ENCODE measurements at places on chromosomes 7 and 10.
A peak's percentile ranks its signal among the peaks of the same experiment; 100 is the strongest.

DNA sequence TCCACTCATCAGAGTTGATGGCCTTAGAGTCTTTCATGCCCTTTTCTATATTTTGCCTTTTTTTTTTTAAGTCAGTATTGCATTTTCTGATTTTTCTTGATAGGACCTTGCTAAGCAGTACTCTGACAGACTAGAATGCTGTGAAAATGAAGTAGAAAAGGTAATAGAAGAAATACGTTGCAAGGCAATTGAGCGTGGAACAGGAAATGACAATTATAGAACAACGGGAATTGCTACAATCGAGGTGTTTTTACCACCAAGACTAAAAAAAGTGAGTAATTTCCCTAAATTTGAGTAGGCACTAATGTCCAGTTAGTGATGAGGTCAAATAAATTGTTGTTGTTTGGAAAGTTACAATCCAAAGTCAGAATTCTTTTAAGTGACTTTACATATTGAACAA is 7.4 kb downstream of the NUB1 start:
- DNase-seq: no peak

GRCh38 chr10:103715430-103715829 is 139.9 kb downstream of the SH3PXD2A start:
- DNase-seq: no peak

- no peak for DNase-seq
Observed at GRCh38 chr7:130723784-130724183, 10.2 kb downstream of the KLF14 start.

- DNase-seq: no peak
Observed at GRCh38 chr7:105277341-105277740, 111.4 kb downstream of the SRPK2 start.

- DNase-seq: no peak
Observed at GRCh38 chr7:6307762-6308161, 35.3 kb upstream of the CYTH3 start.

DNA sequence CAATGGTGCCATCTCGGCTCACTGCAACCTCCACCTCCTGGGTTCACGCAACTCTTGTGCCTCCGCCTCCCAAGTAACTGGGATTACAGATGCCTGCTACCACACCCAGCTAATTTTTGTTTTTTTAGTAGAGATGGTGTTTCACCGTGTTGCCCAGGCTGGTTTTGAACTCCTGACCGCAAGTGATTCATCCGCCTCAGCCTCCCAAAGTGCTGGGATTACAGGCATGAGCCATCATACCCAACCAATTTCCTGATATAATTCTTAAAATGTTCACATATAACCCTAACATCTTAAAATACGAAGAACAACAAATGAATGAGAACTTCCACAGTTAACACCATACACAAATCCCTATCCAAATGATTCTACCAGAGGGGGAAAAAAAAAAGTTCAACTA is 31.2 kb downstream of the BAIAP2L1 start:
- DNase-seq: no peak

DNA sequence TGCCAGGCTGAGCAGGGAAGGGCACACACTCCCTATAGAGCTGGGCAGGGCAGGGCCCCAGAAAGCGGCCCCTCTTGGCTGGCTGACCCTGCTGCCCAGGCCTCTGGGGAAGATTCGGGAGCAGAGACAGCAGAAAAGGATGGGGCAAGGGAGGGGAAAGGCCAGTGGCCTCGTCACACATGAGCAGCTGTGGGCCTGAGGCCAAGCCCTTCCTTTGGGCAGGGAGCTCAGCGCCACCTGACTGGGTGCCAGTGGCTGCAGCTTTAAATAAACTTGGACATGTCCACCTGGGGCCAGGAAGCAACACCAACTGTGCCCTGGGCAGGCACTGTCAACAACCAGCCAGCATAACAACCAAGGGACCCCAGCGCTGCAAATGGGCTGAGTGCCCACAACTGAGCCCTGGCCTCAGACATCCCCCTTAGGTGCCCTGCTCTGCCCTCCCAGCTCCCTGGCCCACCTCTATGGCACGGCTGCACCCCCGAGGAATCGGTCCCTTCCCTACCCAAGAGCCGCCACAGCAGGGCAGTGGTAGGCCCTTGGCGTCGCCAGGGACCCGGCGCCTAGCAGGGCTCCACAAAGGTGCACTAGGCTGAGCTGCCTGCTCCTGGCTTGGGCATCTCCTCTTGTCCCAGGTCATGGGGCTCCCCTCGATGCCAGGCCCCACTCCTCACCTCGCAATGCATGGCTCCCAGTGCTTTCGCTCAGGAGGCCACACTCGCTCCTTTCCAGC is 2.6 kb downstream of the CAMK2B start:
- no peak for DNase-seq

DNA sequence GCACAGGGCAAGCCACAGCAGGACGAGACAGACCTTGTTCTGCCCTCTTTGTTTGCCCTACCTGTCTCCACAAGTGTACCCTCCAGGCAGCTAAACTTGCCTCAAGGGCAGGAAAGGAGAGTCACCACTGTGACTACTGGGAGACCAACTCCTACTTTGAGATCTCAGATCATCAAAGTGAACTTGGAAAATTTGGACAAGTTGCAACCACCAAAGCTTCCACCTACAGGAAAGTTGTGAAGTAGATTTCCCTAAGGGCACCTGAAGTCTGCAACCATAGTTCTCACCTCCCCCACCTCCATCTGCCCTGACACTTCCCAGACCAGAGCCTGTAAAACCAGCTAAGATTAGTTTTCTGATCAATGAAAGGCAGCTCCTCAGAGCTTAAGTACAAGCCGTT is 2.5 kb upstream of the WDR91 start:
- no peak for DNase-seq

DNA sequence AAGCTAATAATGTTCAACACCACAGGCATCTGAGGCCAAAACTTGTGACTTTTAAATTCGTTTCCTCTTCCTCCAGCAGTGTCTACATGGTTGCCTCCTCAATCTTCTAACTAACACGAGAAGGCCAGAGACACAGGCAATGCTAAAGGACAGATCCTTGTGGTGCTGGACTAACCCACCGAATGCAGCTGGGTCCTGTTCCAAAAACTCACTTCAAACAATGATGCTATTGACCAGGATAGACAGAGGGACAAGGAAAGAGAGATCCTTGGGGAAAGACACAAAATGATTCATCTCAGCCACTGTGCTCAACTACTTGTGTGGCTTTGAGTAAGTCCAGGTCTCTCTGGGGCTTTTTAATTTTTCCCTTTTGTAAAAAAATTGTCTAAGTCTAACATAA is 107.6 kb downstream of the KCNMA1 start:
- DNase-seq: no peak

DNA sequence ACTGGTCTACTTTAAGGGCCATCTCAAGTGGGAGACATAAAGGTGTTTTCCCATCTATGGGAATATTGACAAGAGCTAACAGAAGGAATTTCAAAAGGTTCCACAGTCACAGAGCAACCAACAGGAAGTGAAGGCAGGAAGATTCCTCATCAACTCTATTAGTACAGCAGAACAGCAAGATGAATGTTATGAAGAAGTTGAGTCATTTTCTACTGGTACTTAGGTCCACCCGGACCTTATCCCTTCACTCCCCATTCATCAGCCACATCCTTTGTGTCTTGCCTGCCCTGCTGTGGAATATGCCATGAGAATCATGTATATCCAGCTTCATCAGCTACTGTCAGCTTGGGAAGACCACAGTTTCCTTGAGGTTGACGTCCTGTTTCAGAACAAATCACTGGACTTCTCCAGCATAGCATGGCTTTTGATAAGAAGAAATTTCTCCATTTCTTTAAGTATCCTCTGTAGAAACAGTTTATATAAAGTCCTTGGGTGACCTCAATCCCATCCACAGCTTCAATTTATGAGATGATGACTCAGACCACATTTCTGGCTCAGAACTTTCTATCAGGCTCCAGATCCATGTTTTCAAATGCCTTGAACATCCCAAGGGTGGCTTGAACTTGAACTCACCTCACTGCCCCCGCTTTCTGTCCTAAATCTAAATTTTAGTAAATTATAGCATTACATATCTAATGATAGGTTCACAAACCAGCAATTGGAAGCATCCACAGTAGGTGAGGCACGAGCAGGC is 84.9 kb upstream of the AGK start:
- no peak for DNase-seq

DNA sequence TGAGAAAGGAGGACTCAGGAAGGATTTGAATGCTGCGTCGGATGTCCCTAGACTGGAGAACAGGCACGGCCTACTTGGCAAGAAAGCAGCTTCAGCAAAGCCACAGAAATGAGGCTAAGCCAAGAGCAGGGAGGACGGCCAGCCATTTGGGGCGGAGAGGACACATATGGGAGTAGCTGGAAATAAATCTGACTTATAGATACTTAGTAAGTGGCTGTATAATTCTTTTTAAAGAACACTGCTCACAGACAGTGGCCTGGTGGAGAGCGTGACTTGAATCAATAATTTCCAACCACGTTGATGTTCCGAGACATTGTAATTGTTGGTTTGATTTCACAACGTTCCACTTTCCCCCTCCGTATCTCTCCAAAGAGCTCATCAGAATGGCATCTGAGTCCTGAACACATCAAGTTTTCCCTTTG is 67.7 kb upstream of the JCAD start:
- DNase-seq: no peak

GRCh38 chr7:111987115-111987826 is 218.9 kb downstream of the DOCK4 start:
- no peak for DNase-seq

DNA sequence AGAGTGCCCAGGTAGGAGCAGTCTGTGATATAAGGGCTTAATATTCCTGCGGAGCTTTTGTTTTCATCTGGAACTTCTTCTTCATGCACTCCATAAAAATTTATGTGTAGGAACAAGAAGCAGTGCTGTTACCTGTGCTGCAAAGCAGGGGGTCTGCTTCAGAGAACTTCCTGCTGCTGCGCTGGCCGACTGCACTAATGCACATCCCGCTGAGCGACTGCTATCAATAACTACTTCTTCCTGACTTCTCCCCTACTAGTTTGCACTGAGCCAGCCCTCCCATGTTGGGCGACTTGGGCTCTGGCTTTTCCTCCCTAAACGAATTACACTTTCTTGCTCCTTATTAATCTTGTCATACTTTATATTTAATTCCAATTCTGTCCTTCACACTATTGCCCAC is 150.3 kb downstream of the NEBL start:
- DNase-seq: no peak

DNA sequence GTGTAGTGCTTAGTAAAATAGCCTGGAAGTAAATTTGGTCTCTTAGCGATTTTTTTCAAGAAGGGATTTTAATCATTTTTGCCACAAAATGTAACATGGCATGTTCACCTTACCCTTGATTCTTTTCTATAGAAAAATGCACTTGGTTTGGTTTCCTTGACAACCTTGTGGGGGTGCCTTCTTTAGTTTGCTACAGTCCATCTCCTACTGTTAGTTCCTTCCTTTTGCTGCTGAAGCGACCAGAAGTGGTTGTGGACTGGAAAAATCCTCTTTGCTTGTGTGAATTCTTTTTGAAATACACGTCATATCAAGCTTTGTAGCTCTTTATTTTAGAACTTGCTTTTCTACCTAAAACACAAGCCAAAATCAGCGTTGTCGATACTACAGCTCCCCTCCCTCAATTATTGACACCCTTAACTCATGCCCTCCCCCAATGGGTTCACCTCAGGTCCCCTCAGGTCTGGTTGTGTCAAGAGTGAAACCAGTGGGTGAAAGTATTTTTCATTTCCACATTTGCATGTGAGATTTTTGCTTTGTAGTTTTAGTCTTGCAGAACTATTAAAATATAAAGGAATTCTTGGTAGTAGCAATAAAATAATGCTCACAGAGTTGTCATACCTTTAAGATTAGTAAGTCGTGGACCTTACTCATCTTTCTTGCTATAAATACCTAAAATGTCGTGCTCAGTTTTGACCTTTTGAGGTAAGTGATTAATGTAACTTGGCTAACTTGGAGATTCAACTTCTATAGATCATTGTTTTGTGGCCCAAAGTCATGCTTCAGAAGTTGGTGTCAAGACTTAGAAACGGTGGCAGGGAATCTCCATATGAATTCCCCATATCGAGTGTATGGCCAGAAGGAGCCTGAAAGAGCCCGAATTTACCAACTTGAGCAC is 1.5 kb downstream of the ACTR3B start:
- no peak for DNase-seq

- peak; percentile 79 for DNase-seq
Observed at GRCh38 chr7:137846827-137847567, at the start of gene DGKI. Gene DGKI, minus strand, starts transcription at chr7:137846974.

DNA sequence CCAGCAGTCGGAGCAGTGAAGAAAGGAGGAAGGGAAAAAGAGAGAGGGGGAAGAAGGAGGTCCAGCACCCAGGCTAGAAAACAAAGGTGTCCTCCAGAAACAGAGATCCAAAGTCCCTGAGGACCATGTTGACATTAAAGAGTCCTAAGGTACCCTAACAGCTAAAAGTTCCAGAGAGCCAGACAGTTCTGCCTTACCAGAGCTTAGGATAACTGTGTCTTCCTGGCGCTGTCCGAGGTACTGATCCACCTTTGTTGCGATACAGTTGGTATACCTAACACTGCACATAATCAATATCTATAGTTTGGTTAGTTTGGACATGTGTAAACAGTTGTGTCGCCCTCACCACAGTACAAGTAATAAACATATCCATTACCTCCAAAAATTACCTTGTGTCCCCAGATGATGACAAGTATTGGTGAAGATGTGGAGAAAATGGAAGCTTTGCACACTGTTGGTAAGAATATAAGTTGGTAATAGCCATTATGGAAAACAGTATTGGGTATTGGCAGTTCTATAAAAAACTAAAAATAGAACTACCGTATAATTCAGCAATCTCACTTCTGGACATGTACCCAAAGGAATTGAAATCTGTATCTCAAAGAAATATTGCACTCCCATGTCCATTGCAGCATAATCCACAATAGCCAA is 59.8 kb downstream of the GRID1 start:
- no peak for DNase-seq

- no peak for DNase-seq
Observed at GRCh38 chr7:157519246-157519645, 182.4 kb downstream of the DNAJB6 start.

- no peak for DNase-seq
Observed at GRCh38 chr10:100245484-100246220, 16.3 kb upstream of the CHUK start.

- no peak for DNase-seq
Observed at GRCh38 chr10:47361293-47361692, 13.1 kb downstream of the RBP3 start.

GRCh38 chr10:25080880-25081581 is 64.6 kb downstream of the THNSL1 start:
- peak; percentile 78 for DNase-seq

GRCh38 chr7:68601826-68602225 is 996.4 kb upstream of the AUTS2 start:
- no peak for DNase-seq

- no peak for DNase-seq
Observed at GRCh38 chr10:45313264-45313873, 2.0 kb downstream of the OR13A1 start.

GRCh38 chr7:156461881-156462665 is 178.5 kb upstream of the RNF32 start:
- DNase-seq: no peak

DNA sequence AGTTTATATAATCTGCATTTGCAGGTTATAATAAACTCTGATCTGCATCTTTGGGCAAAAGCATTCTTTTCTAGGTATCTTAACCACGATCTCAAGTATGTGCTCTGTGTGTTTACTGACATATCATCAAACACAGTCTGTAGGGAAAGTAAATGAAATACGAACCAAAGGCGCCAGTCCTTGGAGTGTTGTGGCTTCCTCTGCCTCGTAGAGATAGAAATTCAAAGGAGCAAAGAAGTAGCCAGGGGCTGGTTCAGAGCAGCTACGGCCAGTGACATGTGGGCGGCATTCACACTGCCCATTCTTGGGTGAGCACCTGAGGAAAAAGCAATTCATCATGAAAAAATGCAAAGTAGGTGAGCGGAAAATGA is 38.7 kb downstream of the LAMB4 start:
- DNase-seq: no peak
